ENCODE measurements at places on chromosomes 6 and 20.

DNA sequence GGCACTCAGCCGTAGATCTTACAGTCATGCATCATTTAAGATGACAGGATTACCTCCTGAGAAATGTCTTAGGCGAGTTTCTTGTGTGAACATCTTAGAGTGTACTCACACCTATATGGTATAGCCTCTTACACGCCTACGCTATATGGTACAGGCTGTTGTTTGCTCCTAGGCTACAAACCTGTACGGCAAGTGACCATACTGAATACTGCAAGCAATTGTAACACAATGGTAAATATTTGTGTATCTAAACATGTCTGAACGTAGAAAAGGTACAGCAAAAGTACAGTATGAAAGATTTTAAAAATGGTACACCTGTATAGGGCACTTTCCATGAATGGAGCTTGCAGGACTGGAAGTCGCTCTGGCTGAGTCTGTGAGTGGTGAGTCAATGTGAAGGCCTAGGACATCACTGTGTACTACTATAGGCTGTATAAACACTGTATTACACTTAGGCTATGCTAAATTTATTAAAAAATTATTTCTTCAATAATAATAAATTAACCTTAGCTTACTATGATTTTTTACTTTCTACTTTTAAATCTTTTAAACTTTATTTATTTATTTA lies 541 bp upstream of the IL20RA start:
- DNase-seq, result no peak

DNA sequence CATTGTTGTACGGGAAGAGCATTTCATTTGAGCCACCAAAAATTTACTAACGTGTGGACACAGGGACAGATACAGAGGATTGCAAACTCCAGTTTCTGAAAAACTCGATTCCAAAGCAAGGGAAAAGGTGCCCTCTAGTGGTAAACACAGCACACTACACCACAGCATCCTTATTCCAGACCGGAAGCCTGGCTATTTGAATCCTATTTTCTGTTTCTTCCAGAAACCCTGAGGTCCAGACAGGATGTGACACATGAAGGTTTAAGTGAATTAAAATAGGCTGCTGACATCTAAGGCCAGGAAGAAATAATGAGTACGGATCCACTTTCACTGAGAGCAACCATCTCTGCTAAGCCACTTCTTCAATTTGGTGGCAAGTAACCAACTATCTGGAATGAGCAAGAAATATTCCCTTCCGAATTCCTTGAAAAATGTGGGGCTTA lies 31.8 kb upstream of the GMPR start:
- peak; percentile 11 for DNase-seq

- DNase-seq, result no peak
Measured at GRCh38 chr6:45637611-45638257, 260.0 kb upstream of the SUPT3H start.

- no peak for DNase-seq
Measured at GRCh38 chr6:165220045-165220444, 89.4 kb downstream of the C6orf118 start.

DNA sequence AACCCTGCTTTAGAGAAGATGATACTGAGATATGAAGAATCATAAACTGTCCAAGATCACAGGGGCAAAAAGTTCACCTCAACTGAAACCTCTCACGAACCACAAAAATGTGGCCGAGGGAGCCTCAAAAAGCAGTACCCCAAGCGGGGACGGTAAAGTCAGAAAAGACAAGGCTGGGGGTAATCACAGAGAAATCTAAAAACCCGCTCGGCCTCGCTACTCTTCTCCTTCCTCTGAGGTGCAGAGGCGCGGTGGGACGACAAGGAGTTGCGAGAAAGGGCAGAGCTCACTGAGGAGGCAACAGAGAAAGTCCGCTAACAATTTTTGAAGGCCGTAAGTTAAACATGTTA lies 356 bp upstream of the IRAK1BP1 start:
- DNase-seq, result no peak

- DNase-seq, result no peak
Measured at GRCh38 chr6:39524007-39524406, 201.2 kb downstream of the KIF6 start.

DNA sequence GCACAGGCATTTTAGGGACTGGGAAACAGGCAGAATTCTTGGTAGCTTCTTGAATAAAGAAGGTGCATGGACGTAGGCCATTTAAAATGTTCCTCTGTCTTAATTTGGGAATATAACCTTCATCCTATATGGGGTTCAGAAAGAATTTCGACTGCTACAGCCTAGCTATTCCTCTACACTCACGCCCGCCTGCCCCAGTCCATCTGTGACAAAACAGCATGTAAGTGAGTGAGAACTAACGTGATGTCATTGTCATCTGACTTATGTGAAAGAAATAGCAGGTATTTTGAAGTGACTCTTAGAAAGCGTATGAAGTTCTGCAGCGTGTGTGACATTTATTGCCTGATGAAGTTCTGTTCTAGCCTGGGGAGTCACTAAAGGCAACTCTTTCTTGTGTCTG lies 52.2 kb upstream of the SLC22A1 start:
- DNase-seq, result no peak

DNA sequence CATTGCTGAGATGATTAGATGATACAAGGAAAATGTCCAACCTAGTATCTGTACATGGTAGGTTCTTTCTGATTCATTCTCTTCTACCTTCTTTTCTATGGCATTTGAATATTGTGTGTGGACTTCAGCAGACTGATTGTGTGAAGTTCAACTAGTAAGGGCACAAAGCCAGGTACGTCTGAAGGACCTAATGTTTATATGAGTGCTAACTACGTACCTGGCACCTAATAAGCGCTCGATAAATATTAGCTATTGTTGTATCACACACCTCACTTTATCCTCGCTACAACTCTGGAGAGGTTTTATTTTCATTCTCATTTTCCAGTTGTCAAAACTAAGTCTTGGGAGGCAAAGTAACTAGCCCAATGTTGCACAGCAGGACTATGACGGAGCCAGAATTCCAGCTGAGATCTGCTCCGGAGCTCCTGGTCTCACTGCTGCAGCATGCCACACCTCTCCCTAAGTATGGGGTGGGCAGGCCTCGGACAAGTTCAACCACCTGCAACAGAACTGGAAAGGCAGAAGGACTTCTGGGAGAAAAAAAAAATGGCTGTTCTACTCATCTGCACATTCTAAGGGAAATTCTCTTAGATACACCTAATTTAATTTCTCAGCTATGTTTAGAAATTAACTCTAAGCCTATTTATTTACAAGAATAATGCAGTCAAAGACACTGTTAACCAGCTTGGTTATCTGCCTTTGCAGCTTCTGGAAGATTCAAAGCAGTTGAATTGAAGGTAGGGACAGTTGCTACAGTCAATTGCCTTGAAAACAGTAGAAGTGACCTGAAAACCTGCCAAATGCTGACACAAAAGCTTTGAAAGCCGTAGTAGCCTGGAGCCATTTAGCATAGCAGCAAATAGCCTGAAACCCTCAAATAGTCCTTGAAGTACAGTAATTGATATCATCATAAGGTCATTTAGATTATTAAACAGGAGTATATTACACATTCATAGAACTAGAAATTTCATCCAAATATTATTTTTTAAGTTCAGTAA lies 165.0 kb downstream of the PDE7B start:
- no peak for DNase-seq

DNA sequence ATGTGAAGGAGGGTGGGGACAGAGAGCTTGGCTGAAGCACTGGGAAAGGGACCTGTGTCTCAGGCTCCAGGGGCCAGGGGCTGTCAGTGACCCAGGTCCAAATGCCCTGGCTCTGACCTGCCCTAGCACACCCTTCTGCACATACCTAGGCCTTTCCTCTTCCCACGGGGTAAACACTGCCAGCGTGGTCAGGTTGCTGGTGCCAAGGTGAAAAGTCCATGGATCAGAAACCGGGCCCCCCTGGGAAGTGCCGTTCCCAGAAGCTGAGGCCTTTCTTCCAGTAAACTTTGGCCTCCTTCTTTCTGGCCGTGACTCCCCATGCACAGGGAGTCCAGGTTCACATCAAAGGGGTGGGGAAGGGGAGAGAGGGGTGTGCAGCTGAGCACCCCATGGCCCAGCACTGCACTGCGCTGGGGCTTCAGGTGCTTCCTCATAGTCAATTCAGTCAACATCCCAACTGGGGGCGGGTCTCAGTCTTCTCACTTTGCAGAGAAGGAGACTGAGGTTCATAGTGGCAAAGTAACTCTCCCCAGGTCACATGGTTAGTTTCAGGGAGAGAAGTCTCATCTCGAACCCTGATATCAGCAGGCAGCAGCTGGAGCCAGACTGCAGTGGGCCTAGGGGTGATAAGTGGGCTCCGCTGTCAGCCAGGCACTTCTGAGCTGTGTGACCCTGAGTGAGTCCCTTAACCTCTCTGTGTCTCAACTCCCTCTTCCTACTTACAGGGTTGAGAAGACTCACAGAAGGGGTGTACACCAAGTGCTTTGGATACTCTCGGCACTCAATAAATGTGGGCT lies 17.0 kb downstream of the PCK1 start:
- DNase-seq, result no peak

GRCh38 chr6:142372348-142372747 lies 70.5 kb downstream of the ADGRG6 start:
- no peak for DNase-seq

DNA sequence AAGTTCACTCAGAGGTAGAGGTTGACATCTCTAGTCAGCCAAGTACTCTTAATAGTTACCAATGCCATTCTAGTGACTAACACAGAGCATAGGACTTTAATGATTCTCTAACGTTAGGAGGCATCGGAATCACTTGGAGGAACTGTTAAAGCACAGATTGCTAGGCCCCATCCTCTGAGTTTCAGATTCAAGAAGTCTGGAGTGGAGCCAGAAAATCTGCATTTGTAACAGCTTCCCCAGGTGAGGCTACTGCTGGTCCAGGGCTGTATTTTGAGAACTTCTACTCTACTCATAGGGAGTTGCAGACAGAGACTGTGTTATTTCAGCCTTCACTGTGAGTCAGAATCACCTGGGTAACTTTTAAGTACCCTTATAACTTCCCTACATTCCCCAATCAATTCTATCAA lies 5.7 kb downstream of the LMBRD1 start:
- no peak for DNase-seq

- no peak for DNase-seq
Measured at GRCh38 chr6:21665392-21666200, 72.0 kb downstream of the SOX4 start.

- DNase-seq, result no peak
Measured at GRCh38 chr6:113402544-113402943, 454.6 kb upstream of the MARCKS start.

GRCh38 chr20:43138061-43138770 lies 51.5 kb downstream of the PTPRT start:
- no peak for DNase-seq

DNA sequence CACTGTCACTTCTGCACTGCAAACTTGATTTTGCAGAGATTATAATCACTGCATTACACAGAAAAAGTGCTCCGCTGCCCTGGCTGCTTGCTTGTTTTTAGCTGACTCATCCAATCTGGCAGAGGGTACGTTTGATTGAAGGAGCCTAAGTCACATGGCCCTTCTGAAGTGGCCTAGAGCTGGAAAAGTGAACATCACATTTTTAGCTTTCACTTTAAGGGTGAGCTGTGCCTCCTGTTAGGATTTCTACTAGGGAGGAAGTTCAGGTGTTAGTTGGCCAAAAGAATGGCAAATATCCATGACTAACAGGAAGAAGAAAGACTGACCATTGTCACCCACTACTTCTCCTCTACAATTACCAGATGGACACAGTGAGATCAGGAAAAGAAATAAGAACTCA lies 889.1 kb upstream of the MAP3K7 start:
- no peak for DNase-seq

DNA sequence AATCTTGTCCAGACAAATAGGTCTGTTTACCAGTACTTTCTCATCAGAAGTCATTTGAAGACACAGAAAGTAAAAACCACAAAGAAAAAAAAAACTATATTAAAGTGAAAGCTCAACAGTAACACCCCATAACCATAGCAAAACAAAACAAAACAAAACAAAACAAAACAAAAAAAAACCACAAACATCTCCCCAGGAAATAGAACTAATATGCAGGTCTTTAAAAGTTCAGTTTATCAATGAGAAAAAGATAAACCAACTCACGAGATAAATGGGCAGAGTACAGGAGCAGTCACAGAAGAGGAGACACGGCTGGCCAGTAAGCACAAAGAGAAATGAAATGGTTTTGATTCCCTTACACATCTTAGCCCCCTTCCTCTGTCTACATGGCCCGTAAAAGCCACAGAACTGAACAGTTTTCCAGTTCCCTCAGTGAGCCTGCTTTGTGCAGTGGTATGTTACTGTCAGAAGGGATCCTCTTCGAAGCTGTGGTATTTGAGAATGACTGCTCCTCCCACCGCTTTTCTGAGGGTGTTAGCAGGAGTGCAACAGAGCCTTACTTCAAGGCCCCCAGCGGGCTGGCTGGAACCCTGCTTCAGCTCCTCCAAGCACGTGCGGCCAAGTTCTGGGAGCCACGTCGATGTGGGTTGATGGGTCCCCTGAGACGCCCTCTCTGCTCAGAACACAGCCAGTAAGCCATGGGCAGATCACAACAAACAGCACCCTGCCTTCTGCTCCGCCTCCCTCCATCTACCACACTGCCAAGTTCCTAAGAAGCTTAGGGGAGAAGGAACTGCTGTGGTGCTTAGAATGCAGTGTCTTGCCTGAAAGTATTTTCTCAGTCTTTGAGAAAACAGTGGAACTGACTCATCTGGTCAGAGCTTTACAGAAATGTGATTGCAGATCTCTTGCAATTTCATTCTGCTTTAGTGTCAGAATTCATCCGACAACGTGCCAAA lies 14.0 kb downstream of the UST start:
- no peak for DNase-seq

DNA sequence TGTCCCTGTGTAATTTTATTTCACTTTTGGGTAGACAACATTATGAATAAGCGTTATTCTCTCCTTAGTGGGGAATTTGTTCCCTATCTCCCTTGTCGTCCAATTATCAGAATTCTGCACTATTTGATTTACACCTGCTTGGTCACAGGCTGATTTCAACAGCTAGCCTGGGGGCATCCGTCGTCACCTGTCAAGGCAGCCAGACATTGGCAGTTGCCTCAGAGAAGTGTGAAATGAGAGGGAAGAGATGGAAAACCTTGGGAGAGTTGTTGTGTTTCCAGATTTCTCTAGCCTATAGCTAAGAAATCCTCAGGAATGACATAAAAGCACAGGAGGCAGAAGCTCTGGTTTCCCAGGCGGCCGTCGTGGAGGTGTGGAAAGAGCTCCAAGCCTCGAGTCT lies 891 bp upstream of the GHRH start:
- DNase-seq, result no peak

- DNase-seq, result no peak
Measured at GRCh38 chr20:13744352-13744751, 40.4 kb downstream of the ESF1 start.

GRCh38 chr6:115485400-115485799 lies 575.3 kb downstream of the FRK start:
- DNase-seq, result no peak

All from activated CD8-positive, alpha-beta memory T cell treated with anti-CD3 and anti-CD28 coated beads for 4 hours (primary cell).